ENCODE measurements at places on chromosomes 6 and 20.

DNA sequence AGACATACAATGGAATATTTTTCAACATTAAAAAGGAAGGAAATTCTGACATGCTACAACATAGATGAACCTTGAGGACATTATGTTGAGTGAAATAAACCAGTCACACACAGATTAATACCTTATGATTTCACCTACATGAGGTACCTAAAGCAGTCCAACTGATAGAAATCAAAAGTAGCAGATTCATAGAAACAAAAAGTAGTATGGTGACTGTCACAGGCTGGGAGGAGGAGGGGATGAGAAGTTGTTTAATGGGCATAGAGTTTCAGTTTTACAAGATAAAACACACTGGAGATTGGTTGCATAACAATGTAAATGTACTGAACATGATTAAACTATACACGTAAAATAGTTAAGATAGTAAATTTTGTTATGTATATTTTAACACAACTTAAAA, 48.5 kb upstream of the OLIG3 start:
- no peak for DNase-seq

DNA sequence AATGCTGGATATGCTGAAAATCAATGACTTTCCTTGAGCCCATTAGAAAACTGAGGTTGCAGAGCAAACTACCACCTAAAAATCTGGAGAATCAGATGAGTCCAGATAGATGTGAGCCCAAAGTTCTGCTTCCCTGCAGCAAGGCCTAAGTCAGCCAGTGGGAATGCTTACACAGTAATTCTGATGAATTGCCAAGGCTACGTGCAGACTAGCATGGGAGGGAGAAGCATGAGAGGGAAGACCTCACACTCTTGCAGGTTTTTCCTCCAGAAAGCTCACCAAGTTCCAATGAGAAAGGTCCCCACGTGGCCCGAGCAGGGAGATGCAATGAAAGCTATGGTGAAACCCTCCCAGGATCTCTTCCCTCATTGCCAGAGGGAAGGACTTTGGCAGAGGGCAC, 104.8 kb upstream of the SIRPA start:
- DNase-seq, result no peak

- no peak for DNase-seq
These were observed 152.9 kb downstream of the SOD2 start for GRCh38 chr6:159540152-159540551.

DNA sequence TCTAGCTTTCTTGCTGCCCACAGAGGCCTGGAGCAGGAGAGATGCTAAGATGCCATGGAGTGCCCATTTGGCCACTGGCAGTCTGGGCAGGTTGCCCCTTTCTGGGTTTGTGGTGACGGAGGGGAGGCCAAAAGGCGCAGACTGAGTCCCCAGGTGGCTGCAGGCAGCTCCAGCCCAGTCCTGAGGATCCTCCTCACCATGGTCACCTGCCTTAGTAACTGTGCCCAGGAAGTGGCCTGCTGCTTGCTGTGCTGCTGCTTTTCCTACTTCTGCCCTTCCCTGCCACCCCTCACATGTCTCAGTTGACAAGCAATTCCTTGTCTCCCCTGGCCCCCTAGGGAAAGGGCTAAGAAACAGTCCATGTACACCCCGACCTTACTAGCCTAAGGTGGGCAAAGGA, 35.3 kb upstream of the KIFC1 start:
- no peak for DNase-seq

DNA sequence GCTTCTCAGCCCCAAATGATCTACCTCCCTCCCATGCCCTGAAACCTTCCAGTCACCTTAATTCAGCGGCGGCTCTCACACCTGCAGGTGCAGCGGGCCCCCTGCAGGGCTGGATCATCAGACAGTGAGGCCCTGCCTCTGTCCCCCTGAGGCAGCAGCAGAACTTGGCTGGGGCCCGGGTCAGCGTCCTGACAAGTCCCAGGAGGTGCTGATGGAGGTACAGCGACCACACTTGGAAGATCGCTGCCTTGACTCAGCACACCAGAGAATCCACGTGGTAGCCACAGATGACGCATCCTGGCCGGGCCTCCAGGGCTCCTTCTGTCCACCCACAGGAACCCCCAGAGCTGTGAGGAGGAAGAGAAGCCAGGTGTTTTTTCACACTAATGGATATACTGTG, 116.4 kb upstream of the THBS2 start:
- DNase-seq, result peak; percentile 66

- DNase-seq, result no peak
These were observed 27.3 kb downstream of the C6orf89 start for GRCh38 chr6:36913082-36913481.

DNA sequence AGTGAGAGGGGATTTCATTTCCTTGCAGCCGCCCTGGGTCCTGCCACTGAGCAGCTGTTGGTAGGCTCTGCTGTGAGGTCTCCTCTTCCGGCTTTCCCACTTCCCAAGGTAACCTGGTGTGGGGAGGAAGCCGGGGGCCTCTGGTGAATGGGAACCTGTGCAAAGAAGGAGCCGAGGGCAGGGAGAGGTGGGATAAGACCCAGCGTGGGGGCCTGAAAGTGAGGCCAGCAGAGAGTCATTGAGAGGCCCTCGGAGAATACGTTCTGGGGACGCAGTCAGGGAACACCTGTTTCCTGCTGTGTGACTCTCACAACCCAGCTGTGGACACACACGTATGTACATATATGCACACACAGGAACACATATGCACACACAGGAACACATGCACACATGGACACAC, 100.7 kb downstream of the CDH26 start:
- DNase-seq, result no peak

- no peak for DNase-seq
These were observed 36.5 kb downstream of the TBPL1 start for GRCh38 chr6:133989525-133989924.

DNA sequence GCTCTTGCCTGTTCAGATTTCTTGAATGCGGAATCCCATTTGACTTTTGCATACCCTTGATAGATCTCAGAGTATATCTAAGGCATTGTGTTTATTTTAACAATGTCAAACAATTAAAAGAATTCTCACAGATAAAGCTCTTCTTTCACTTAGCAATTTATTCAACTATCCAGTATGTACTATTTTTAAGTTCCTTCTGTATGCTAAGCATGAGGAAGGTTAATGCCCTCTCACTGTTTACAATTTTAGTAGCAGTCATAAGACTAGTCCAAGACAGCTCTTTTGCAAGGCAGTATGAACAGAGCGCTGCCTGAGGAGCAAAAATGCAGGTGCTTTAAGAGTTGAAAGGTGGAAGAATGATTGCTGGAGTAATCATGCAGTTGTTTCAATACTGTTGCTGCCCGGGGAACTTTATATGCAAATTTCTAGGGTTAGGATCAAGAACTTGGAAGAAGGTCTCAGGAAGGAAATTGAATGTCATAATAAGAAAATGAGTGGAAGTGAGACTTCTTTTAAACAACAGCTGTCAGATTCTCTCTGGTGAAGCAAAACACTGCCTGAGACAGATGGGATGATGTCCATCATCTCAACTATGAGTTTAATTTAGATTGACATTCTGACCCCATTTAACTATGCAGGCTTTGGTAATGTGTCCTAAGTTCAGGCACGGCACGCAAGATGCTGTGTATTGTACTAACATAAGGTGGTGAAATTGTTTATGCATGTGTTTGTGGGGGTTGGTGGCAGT, 1303.5 kb upstream of the CITED2 start:
- no peak for DNase-seq

- DNase-seq, result no peak
These were observed 11.5 kb upstream of the BTBD9 start for GRCh38 chr6:38651121-38651784.

DNA sequence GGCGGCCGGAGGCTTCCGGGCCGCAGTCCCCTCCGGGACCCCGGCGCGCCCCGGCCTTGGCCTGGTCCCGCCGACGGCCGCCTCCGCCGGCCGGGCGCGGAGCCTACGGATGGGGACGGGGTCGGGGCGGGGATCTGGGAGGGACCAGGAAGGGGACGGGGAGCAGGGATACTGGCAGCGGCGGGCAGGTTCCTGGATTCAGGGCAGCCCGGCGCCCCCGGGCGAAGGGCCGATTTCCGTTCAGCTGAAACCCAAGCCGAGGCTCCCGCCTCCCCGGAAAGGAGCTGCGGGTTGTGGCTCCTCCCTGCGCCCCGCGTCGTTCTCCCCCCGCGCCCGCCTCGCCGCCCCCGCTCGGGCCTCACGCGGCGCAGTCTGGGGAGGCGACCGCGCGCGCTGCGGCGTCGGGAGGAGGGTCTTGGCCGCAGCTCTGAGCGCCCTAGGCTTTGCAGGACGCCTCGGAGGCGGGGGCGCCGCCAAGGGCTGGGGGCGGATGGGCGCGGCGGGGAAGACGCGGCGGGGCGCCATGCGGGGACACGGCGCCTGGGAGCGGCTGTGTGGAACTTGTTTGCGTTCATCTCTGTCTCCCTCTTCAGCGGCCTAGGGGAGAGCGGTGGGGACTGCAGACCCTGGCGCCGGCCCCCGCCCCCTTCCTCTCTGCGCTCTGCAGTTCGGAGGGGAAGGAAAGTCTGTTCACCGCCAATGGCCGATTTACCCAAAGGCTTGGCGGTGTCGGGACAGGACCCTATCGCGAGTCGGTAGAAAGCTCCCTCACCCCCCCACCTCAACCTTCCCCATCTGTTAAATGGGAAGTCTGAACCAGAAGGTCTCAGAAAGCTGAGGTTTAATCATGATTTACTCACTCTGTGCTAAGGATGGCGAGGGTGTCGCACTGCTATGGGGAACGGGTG, 22.7 kb upstream of the TMEM181 start:
- peak; percentile 33 for DNase-seq

DNA sequence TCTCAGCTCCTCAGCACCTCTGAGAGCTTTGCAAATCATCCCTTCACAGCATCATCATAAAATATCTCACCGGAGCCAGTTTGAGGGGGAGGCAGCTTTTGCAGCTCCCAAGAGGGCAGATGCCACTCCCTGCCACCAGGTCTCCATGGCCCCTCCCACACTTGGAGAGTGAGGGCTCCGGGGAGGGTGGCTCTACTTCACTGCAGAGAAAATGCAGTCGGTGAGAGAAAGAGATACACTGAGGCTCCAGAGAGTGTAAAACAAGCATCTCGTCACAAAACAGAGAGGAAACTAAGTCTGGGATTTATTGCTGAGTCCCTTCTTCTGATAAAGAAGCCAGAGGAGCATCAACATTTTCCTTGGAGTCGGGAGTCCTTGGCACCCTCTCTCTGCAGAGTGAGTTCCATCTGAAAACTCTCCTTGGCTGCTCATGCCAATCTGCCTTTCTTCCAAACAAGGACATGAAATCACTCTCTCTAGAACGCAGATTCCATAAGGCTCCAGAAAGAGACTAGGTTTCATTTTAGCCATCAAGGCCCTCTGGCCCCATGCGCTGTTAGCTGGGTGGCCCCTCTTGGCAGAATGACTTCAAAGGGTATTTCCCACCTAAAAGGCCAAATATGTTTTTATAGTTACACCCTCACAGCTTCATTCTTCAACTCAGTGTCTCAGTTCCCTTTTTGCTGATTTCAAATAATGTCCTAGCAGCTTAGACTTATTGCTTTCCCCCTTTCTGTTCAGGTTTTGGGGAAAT, 70.6 kb upstream of the F13A1 start:
- DNase-seq, result peak; percentile 85

DNA sequence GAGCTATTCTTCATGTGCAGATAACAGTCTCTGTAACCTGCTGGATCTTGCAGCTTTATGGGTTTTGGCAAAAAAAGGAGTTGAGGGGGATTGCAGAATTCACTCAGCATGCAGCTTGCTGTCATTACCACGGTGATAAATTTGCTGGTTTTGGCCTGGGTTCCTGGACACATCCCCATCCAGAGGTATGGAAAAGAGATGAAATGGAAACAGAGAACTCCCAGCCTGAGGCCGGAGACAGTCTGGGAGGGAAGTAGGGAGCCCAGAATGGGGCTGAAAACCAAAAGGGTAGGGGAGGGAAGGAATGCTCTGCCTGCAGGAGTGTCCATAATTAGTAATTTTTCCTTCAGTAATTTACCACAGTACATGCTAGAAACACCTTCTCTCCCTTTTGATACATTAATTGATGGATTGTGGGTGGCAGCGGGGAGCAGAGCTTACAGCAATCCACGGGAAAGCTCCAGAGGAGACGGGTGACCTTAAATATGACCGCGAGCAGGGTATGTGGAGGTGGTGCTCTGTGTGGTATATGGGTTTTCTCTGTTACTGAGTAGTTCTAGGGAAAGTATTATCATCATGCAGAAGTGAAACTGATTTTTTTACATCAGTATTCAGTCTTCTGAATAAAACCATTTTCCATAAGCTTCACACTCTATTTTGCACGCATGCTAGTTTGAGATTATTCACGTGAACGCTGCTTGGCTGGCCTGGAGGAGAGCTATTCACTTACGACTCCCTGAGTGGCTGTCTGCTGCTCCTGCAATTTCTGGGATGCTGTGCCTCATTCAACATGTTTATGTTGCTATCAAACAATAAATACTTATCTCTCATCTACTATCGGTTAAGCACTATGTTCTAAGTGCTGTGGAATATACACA, 66.3 kb upstream of the KCNK16 start:
- DNase-seq, result no peak

- DNase-seq, result no peak
These were observed 57.3 kb downstream of the CDC5L start for GRCh38 chr6:44444853-44445252.

- no peak for DNase-seq
These were observed 56.6 kb upstream of the TBC1D7 start for GRCh38 chr6:13384966-13385365.

DNA sequence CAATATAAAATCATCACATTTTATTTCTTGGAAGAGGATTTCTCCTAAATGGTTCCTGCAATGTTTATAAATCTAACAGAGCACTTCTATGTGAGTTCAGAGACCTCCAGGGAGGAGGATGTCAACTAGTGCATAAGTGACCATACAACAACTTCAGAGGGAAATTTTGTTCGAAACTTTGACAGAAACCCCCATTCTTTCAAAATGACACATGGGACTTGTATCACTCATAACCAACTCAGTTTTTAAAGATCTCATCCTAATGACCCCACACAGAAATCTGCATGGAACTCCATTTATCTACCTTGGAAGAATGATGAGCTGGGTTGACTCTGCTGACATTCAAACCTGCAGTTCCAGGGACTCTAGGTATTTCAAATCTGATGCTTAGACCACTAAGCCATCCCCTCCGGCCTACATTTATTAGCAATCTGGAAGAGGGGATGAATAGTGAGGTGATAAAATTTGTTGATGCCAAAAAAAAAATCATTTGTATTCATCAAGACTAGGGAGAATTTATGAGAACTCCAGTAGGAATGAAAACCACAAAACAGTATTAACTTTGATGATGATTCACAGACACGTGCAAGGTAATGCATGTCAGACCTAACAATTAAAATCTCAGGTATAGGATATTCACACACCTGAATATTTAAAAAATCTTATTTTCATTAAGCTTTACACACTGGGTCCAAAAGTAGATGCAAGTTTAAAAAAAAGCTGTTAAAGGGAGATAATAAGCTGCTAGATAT, 153.0 kb downstream of the REV3L start:
- no peak for DNase-seq

DNA sequence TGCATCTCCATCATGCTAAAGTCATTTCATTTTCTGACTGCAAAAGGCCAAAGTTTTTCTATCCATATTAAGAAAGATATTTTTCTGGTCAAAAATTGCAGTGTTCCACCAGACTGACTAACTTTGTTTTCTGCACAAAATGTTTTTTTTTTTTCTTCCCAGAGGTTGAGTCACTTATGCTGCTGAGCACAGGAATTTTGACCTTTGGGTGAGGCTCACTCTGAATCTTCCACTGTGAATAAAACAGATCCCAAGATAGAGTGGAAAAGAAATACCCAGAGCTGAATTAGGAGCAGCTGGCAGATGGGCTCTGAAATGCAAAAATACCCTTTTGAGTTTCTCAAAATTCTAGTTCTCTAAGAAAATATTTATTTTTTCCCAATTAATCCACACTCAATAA, 996.8 kb downstream of the KIF16B start:
- no peak for DNase-seq
